ENCODE measurements at places on chromosomes 4 and X.

DNA sequence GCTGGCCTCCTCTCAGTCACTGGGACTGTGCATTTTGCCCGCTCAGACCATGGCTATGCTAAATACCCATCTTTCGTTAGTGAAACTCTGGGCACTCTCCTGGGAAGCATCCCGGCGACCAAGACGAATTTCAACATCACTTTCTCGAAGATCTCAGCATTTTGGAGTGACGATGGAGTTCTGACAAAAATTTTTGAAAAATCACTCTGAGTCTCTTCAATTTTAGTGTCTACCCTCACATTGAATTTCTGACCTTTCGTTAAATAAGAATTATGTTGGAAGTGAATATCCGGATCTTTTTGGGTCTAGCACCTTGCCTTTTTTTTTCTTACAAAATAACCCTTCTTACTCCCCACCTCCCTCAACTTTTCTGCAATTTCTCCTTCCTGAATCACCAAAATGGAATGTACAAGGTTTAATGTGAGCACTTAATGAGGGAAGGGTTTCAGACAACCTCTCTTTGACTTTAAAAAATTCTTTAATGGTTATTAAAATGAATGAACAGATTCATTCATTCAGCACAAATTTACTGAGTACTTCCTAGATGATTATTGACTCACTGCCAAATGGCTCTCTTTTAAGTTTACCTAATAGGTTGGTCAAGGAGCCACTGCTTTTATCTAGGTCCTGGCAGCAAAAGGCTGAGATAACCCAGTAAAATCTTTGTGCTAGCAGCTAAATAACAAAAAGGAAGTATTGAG, 746 bp upstream of the AADAT start:
- DNase-seq, result no peak

- no peak for DNase-seq
Observed at GRCh38 chrX:13198056-13198761, 121.6 kb downstream of the ATXN3L start.

DNA sequence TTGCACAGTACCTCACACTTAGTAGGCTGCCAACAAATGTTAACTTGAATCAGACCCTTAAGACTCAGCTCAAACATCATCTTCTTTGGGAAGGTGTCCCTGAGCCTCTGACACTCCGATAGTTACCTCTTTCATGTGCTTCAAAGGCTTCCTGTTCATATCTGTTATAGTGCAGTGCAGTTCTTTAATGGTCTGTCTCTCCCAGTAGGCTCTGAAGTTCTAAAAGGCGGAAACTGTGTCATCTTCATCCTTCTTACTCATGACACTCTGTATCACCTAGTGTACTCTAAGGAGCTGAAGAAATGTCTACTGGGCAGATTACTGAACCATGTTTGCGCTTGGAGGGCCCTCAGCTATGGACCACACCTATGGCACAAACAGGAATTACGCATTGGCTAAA, 2.1 kb upstream of the DIAPH2 start:
- DNase-seq, result no peak

- DNase-seq, result no peak
Observed at GRCh38 chr4:188554413-188554812, 415.2 kb downstream of the TRIML1 start.

- DNase-seq, result peak; percentile 44
Observed at GRCh38 chrX:18173494-18174180, 47.0 kb downstream of the BEND2 start.

DNA sequence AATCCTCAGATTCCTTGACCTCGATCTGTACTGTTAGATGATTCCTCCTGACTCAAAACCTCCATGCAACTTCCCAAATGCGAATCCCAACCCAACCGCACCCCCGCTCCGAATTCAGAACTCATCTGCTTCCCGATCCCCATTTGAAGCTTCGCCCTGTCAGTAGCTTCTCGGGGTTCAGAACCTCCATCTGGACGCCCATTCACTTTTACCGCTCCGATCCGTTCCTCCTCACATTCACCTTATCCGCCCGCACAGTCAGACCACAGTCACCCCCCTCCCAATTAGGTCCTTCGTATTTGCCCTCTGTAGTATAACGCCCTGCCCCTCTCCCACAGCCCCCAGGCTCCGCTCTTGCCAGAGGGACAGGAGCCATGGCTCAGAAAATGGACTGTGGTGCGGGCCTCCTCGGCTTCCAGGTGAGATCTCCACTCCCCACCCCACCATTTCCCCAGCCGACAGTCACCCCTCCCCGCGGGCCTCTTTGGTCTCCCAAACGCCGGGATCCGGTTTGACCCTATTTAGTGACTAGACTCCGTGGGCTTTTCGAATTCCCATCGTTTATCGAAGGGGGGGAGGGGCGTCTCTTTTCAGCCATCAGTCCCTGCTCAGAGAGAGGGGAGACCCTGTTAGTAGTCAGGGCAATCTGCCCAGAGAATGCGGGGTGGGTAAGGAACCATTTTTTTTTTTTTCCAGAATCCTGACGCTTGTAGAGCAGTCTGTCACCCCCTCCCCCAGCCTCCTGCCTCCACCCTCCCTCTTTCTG, 691 bp downstream of the MAGED1 start:
- DNase-seq, result peak; percentile 9

DNA sequence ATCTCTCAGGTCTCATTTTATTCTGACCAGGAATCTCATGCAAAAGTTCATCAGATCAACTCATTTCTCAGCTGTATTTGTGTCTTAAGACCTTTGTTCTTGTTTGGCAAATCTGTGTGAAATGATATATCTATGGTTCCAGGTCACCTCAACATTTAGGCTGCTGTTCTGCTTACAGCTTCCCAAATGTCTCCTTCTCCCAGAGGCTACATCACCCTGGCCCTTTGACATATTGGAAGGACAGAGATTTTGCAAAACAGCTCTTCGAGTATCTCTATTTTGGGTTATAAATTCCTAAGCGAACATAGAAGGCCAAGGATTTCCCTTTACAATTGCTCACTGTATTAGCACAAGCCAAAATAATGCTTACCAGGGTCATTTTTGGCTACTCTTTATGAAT, 57.5 kb upstream of the GIMD1 start:
- no peak for DNase-seq

DNA sequence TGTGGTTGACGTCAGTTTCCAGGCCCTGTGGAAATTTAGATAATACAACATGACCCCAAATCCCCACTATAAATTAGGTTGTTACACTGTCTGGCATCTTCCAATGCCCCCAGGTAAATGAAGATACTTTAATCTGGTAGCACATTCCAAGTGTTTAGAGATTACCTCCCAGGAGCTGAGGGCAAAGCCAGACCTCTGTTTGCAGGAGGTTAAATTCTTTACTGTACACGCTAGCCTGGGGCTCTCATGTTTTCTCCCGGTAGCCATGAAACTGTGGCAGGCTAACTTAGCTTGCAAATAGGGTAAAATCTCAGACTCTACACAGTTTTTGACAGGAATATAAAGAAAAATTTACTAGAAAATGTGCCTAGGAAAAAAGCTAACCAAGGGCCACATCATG, 450.0 kb downstream of the PDGFC start:
- no peak for DNase-seq

GRCh38 chr4:13355111-13355880, 128.8 kb downstream of the RAB28 start:
- DNase-seq, result no peak

DNA sequence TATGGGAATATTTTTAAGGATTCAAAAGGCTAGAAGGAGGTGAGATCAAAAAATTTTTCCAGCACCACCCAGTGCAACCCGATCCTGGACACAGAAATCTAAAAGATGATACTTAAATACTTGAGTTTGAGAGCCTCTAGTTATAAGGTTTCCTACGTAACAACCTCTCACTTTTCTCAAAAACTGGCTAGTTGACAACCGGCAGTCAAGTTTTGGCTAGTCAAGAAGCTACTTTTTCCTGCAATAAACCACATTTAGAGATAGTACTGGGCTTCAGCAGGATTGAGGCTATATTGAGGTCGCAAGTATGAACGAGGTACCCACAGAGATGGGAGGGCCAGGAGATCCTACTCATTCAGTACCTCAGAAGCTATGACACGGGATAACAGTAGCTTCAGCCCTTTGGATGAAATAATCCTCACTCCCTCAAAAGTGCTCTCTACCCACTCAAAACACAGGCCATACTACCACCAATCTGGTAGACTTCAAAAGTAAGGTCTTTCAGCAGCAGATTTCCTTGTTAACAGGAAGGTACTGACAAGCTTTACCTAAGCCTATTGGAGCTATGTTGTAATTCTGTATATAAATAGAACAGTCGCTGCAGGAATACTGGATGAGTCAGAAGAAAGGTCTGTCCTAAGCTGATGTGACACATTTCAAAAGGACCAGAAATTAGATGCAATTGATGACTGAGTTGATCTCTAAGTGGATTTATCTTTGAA, 1.5 kb upstream of the TSPAN5 start:
- DNase-seq, result no peak

DNA sequence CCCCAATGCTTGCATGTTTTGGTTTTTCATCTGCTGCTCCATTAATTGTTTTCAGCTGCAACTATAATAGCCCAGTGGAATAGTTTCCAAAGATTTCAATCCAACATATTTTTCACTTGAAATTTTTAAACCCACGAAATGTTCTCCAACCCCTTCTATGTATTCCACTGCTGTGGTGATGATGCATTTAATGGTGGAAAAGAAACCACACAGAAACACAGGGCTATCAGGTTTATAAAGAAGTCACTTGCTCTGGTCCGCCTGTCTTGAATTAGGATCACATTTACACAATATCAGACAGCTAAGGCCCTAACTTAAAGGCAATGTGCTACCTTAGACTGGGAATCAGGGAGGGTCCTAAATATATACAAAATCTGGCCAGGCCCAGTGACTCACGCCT, 35.0 kb downstream of the OPHN1 start:
- no peak for DNase-seq

DNA sequence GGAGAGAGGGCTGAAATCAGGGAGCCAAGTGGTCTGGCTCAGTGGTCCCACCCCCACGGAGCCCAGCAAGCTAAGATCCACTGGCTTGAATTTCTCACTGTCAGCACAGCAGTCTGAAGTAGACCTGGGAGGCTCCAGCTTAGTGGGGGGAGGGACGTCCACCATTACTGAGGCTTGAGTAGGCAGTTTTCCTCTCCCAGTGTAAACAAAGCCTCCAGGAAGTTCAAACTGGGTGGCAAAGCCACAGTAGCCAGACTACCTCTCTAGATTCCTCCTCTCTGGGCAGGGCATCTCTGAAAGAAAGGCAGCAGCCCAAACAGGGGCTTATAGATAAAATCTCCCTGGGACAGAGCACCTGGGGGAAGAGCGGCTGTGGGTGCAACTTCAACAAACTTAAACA, 88.1 kb downstream of the NPFFR2 start:
- no peak for DNase-seq

DNA sequence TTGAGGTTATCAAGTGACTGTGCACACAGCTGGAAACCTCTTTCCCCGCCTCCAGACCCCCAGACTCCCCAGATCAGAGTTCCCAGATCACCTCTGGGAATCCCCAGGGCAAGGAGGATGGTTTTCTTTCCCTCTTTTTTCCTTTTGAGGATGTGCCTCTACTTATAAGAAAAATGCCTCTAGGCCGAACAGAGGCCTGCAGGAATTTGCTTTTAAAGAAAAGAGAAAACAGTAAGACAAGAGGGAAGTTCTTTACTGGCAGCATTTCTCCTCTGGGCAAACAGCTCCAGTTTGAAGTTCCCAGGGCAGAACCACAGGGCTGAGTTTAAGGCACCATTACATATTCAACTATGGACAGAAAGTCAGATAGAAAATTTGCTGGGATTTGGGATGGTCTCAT, 837.9 kb upstream of the LCORL start:
- no peak for DNase-seq

DNA sequence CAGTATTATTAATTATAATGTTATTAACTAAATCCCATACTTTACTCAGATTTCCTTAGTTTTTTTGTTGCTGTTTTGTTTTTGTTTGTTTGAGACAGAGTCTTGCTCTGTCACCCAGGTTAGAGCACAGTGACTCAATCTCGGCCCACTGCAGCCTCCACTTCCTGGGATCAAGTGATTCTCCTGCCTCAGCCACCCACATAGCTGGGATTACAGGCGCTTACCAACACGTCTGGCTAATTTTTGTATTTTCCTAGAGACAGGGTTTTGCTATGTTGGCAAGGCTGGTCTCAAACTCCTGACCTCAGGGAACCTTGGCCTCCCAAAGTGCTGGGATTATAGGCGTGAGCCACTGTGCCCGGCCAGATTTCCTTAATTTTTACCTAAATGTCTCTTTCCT, 72.2 kb downstream of the ANAPC4 start:
- DNase-seq, result no peak

GRCh38 chrX:113001836-113002235, 161.2 kb upstream of the AMOT start:
- DNase-seq, result peak; percentile 37
